ENCODE measurements at places on chromosomes 16 and 17. TPM values are rescaled to one million over a fixed set of nuclear protein-coding genes. Genes with fewer than 3 reads are reported as not detected.

GRCh38 chr17:41453066-41453465 lies 12.3 kb upstream of the KRT38 start:
- no peak overlapping the region for H3K27ac ChIP-seq
- H3K4me3 ChIP-seq: no peak overlapping the region
- no peaks in the 10 kb centered on the region for H3K36me3 ChIP-seq

DNA sequence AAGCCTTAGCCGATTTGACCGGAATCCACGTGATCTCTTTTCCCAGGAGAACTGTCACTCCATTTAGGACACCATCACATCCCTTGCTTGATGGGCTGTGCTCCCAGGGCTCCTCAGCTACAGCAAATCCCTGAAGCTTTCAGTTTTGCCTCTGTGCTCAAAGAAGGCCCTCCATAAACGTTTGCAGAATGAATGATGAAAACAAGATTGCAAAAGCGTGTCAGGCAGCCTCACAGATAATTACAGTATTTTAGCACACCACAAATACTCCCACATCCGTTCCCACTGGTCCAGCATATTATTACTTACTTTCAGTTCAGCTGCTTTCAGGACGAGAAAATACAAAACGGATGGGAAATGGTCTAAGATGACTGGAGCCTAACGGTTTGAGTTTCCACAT lies 84.6 kb downstream of the USP31 start:
- H3K4me3 ChIP-seq: no peak overlapping the region
- no peak for DNase-seq
- H3K27ac ChIP-seq: no peak overlapping the region
- H3K36me3 ChIP-seq: peaks cover 24% of the 10 kb centered on the region

GRCh38 chr16:17557949-17558348 lies 87.2 kb upstream of the XYLT1 start:
- no peaks in the 10 kb centered on the region for H3K27me3 ChIP-seq
- H3K4me1 ChIP-seq: no peaks in the 10 kb centered on the region
- H3K36me3 ChIP-seq: no peaks in the 10 kb centered on the region
- no peak overlapping the region for H3K4me3 ChIP-seq

GRCh38 chr16:70341600-70341999 lies 5.1 kb upstream of the DDX19A start:
- no peak overlapping the region for H3K27ac ChIP-seq
- peaks cover 2% of the 10 kb centered on the region for H3K36me3 ChIP-seq
- H3K27me3 ChIP-seq: no peaks in the 10 kb centered on the region
- H3K4me1 ChIP-seq: no peaks in the 10 kb centered on the region
- no peak overlapping the region for H3K4me3 ChIP-seq

DNA sequence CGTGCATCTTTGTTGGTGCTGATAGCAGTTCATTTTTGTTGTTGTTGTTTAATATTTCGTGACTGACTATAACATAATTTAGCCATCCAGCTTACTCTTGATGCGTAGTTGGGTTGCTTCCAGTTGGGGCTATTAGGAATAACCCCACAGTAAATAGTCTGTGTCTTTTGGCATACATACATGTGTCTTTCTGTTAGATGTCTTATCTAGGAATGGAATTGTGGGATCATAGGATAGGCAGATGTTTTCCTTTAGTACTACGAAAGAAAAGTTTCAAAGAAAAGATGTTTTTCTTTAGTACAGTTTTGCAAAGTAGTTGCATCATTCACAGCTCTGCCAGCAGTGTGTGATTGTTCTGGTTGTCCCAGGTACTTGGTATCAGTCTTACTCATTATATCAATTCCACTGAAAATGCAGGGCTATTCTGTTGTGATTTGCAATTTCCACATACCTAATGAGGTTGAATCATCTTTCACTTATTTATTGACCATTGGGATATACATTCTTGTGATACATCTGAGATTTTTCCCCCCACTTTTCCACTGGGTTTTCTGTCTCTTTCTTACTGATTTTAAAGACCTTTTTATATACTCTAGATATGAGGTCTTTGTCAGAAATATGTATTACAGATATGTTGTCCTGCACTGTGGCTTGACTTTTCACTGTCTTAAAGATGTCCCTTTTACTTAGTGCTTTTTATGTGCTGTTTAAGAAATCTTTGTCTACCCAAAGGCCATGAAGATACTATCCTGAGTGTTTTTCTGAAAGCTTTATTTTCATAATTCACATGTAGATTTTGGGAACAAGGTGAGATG lies 173.3 kb downstream of the MRTFB start:
- H3K27me3 ChIP-seq: no peaks in the 10 kb centered on the region
- peaks cover 58% of the 10 kb centered on the region for H3K36me3 ChIP-seq
- no peaks in the 10 kb centered on the region for H3K4me1 ChIP-seq
- H3K27ac ChIP-seq: no peak overlapping the region
- no peak overlapping the region for H3K4me3 ChIP-seq
- DNase-seq: no peak

DNA sequence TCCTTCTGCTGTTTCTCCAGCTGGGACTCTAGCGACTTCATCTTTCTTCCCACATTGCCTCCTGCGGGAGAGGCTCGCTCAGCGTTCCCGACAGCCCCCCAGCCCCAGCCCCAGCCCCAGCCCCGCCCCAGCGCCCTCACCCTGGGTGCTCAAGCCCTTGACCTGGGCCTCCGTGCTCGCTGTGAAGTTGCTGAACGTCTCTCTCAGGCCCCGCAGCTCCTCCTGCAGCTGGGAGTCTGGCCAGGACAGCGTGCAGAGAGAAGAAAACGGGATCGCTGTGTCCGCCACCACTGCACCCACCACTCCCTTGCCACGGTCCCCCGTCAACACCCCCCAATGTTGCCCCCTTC lies 2.4 kb downstream of the ASGR1 start:
- no peak for DNase-seq
- H3K27me3 ChIP-seq: peaks cover 16% of the 10 kb centered on the region
- H3K4me1 ChIP-seq: peaks cover 28% of the 10 kb centered on the region
- H3K27ac ChIP-seq: no peak overlapping the region

- H3K36me3 ChIP-seq: no peaks in the 10 kb centered on the region
- DNase-seq: no peak
- H3K4me3 ChIP-seq: no peak overlapping the region
- H3K27me3 ChIP-seq: no peaks in the 10 kb centered on the region
- H3K27ac ChIP-seq: no peak overlapping the region
These were observed 352.1 kb upstream of the HSBP1 start for GRCh38 chr16:83455716-83456115.

DNA sequence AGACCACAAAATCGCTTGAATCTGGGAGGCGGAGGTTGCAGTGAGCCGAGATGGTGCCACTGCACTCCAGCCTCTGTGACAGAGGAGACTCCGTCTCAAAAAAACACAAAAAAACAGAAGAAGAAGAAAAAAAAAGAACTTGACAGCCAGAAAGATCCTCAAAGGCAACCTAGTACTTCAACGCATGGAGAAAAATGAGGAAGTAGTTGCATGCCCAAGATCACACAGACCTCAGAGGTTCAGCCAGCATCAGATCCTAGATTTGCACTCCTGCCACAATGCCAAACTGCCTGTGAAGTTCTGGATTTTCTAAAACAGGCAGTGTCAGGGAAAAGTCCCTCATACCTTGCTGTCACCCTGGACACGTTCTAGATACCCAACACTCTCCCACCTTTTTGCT lies 1.5 kb downstream of the ATPAF2 start:
- DNase-seq: no peak
- H3K27me3 ChIP-seq: no peaks in the 10 kb centered on the region
- H3K4me1 ChIP-seq: peaks cover 14% of the 10 kb centered on the region
- H3K36me3 ChIP-seq: no peaks in the 10 kb centered on the region
- H3K27ac ChIP-seq: no peak overlapping the region

DNA sequence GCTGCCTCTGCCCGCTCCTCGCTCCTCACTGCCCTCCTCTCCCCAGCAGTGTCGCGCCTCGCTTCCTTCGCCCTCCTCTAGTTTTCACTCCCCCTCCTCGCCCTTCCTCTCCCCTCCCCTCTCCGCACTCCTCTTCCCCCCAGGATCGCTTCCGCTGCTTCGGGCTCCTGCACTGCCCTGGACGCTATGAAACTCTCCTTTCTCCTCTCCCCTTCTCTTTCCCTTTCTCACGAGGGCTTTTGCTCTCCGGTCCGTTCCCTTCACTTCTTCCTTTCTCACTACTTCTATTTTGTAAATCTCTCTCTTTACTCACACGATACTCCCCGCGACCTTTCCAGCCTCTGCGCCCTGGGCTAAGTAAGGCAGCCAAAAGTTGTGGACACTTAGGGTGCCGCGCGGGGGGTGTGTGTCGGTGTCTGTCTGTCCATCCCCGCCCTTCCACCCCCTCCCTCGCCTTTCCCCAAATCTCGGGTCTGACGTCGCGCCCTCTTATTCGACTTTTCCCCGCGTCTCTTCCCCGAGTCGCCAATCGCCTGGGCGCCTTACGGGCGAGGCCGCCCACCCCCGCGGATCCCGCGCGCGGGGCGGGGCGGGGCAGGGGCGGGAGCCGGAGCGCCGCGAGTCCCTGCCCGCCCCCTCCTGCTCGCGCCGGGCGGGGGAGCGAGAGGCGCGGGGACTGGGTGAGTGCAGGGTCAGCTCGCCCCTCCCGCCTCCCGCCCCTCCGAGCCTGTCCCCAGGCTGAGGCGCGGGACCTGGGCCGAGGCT lies at the start of gene IRX3:
IRX3 (minus strand) TSS at position 422 of the 765 bp plus-strand sequence. CDS start 737 bp downstream, outside the sequence.
- H3K4me1 ChIP-seq: peaks cover 11% of the 10 kb centered on the region
- H3K27me3 ChIP-seq: peaks cover 97% of the 10 kb centered on the region
- peak; percentile 31 for DNase-seq

The CLEC18A gene
- 0.99 TPM for polyA plus RNA-seq

DNA sequence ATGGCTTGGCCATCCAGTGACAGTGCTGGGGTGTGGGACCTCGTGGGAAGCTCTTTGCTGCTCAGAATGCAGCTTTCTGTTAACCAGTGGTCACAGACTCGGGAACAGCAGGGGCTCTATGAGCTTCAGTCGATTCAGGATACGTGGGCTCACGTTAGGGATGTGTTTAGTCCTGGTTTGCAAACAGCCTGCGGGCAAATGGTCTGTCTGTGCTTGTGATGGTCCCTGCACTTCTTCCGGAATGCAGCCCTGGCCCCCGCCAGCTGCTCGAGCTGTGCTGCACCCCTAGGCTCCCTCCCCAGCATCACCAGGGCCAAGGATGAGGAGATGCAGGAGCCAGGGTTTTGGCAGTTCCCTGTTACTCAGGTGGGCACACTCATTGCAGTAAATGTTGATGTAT lies 172.8 kb upstream of the CHMP6 start:
- H3K4me1 ChIP-seq: peaks cover 15% of the 10 kb centered on the region
- no peak overlapping the region for H3K27ac ChIP-seq
- no peak for DNase-seq
- peaks cover 5% of the 10 kb centered on the region for H3K36me3 ChIP-seq

The SP6 gene
- polyA plus RNA-seq: 1.4 TPM

GRCh38 chr16:48408688-48409087 lies 23.5 kb upstream of the SIAH1 start:
- H3K27ac ChIP-seq: peak overlapping the region; percentile 90
- no peak for DNase-seq
- H3K4me1 ChIP-seq: peaks cover 34% of the 10 kb centered on the region
- no peaks in the 10 kb centered on the region for H3K27me3 ChIP-seq
- no peaks in the 10 kb centered on the region for H3K36me3 ChIP-seq

The TBC1D3E gene
- polyA plus RNA-seq: 12.3 TPM

- no peaks in the 10 kb centered on the region for H3K27me3 ChIP-seq
- DNase-seq: peak; percentile 71
- H3K4me3 ChIP-seq: no peak overlapping the region
- H3K4me1 ChIP-seq: peaks cover 16% of the 10 kb centered on the region
- H3K36me3 ChIP-seq: no peaks in the 10 kb centered on the region
These were observed 21.4 kb downstream of the AOC3 start for GRCh38 chr17:42872251-42872965.

- H3K4me1 ChIP-seq: peaks cover 2% of the 10 kb centered on the region
- peak; percentile 48 for DNase-seq
- H3K27ac ChIP-seq: peak overlapping the region; percentile 13
- H3K4me3 ChIP-seq: no peak overlapping the region
These were observed 110.0 kb downstream of the N4BP1 start for GRCh38 chr16:48499923-48500381.

The TMEM100 gene
- 12.6 TPM for polyA plus RNA-seq

The CRISPLD2 gene
- polyA plus RNA-seq: 8.8 TPM

The CYGB gene
- 14.1 TPM for polyA plus RNA-seq

The SCARF1 gene
- polyA plus RNA-seq: 6.5 TPM

The PSMD12 gene
- polyA plus RNA-seq: 34.1 TPM

- H3K27ac ChIP-seq: no peak overlapping the region
- no peak for DNase-seq
- H3K27me3 ChIP-seq: no peaks in the 10 kb centered on the region
- no peak overlapping the region for H3K4me3 ChIP-seq
- H3K36me3 ChIP-seq: no peaks in the 10 kb centered on the region
These were observed 5.5 kb upstream of the ERAL1 start for GRCh38 chr17:28849281-28849680.

All from large intestine (tissue), 12 donors.